K562 (cell line): ENCODE measurements at places on chromosomes 3 and 15. TPM values are rescaled to one million over a fixed set of nuclear protein-coding genes. Genes with fewer than 3 reads are reported as not detected.

Gene MUC20
- total RNA-seq, result 0.16 and 0.25 TPM in 2 replicates

Gene TTLL13
- 0.11 and 0.36 TPM in 2 replicates for total RNA-seq

Gene ZKSCAN7
- 0.07 TPM in 1 of 2 replicates, not detected in the other for total RNA-seq

Gene ATP2B2
- total RNA-seq, result not detected in 2 replicates

Gene MRAS
- total RNA-seq, result 8.3 and 8.6 TPM in 2 replicates

Gene ZNF592
- total RNA-seq, result 22.0 and 23.8 TPM in 2 replicates

Gene HGD
- total RNA-seq, result 0.51 TPM in 1 of 2 replicates, not detected in the other
